ENCODE measurements at places on chromosomes 2 and 18. TPM values are rescaled to one million over a fixed set of nuclear protein-coding genes. Genes with fewer than 3 reads are reported as not detected.

DNA sequence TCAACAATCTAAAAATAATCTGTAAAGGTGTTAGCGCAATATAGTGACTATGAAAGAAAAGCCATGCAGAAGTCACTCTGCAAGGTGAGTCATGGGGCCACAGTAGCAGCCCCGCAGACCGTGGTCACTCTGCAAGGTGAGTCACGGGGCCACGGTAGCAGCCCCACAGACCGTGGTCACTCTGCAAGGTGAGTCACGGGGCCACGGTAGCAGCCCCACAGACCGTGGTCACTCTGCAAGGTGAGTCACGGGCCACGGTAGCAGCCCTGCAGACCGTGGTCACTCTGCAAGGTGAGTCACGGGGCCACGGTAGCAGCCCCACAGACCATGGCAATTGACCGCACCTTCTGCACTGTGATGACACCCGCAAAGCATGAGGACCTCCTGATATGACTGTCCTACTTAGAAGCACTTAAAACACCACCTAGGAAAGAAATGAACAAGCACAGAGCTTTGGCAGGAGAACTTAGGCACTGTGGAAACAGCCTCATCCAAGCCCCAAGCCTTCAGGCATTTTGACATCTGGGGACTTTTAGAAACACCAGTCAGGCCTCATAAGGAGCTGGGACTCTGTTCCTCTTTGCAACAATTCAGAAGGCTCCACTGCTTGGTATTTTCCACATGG is 70.1 kb downstream of the LDLRAD4 start:
- no peaks in the 10 kb centered on the region for H3K36me3 ChIP-seq
- no peak for DNase-seq
- H3K27me3 ChIP-seq = no peaks in the 10 kb centered on the region

- H3K27me3 ChIP-seq = no peaks in the 10 kb centered on the region
- H3K4me3 ChIP-seq = no peak overlapping the region
- H3K27ac ChIP-seq = no peak overlapping the region
Measured at GRCh38 chr2:134682726-134683125, 36.1 kb downstream of the TMEM163 start.

Gene AKAIN1
- total RNA-seq = not detected

DNA sequence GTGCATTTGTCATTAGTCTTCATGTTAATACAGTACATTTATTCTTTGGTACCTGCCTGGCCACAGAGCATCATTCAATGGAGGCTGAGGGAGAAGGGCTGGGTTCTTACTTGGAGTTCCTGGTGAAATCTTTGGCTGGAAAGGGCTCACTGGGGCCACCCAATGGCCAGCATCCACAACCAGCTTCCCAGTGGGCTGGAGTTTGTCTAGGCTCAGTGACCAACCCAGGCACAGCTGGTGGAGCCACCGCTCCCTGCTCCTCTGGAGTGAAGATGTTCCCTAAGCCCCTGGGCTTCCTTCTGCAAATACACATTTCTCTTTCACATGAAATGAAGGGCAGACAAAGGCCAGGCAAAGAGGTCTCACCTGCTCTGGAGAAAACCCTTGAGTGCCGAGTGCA is 34.4 kb downstream of the EHD3 start:
- no peak overlapping the region for H3K27ac ChIP-seq
- H3K4me1 ChIP-seq = no peaks in the 10 kb centered on the region
- H3K27me3 ChIP-seq = no peaks in the 10 kb centered on the region
- H3K36me3 ChIP-seq = no peaks in the 10 kb centered on the region

DNA sequence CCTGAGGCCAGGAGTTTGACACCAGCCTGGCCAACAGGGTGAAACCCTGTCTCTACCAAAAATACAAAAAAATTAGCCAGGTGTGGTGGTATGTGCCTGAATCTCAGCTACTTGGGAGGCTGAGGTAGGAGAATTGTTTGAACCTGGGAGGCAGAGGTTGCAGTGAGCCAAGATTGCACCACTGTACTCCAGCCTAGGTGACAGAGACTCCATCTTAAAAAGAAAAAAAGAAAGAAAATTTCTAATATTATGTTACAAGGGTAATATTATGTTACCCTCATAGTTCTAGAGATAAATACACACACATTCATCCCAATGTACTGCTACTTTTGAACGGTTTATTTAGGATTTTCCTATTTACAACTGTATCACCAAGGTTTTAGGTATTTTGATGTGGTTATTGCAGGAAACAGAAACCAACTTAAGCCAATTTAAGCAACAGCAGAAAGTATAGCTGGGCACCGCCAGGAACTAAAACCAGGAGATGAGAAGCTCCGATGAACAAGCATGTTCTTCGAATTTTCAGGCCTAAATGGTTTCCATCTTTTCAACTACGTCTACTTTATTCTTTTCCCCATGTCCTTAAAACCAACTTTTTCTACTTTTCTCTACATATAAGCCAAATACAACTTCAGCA is 11.8 kb upstream of the ROCK1 start:
- no peak for DNase-seq
- no peak overlapping the region for H3K4me3 ChIP-seq
- no peaks in the 10 kb centered on the region for H3K27me3 ChIP-seq
- no peak overlapping the region for H3K27ac ChIP-seq
- H3K36me3 ChIP-seq = no peaks in the 10 kb centered on the region

GRCh38 chr2:238913931-238914647 is 66.2 kb downstream of the TWIST2 start:
- H3K27me3 ChIP-seq = no peaks in the 10 kb centered on the region
- H3K4me3 ChIP-seq = no peak overlapping the region
- H3K27ac ChIP-seq = no peak overlapping the region
- DNase-seq = no peak

- no peak overlapping the region for H3K27ac ChIP-seq
- no peaks in the 10 kb centered on the region for H3K27me3 ChIP-seq
- H3K36me3 ChIP-seq = no peaks in the 10 kb centered on the region
- H3K4me3 ChIP-seq = no peak overlapping the region
- DNase-seq = no peak
Measured at GRCh38 chr2:73718421-73718820, 18.7 kb downstream of the TPRKB start.

DNA sequence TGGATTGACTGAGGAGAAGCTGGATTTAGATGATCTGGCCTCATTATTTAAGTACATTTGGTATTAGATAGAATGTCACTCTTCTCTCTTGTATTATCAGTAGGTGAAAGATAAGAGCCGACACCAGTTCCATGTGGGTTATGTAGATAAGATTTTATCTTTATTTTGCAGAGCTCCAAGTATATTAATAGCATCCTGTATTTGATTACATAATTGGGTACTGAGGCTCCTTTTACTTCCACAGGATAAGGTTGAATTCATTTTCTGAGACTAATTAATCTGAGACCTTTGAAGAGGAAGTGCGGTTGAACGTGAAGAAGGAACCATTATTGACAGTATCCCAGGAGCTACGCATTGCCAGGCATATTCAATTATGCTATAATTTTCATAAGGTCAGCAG is 32.8 kb upstream of the CD226 start:
- H3K4me3 ChIP-seq = no peak overlapping the region
- no peaks in the 10 kb centered on the region for H3K4me1 ChIP-seq
- H3K27me3 ChIP-seq = no peaks in the 10 kb centered on the region
- no peak overlapping the region for H3K27ac ChIP-seq
- H3K36me3 ChIP-seq = no peaks in the 10 kb centered on the region

GRCh38 chr18:46437061-46437460 is 220.0 kb downstream of the LOXHD1 start:
- H3K27me3 ChIP-seq = no peaks in the 10 kb centered on the region
- H3K27ac ChIP-seq = no peak overlapping the region
- H3K36me3 ChIP-seq = no peaks in the 10 kb centered on the region
- no peak overlapping the region for H3K4me3 ChIP-seq
- H3K4me1 ChIP-seq = no peaks in the 10 kb centered on the region

DNA sequence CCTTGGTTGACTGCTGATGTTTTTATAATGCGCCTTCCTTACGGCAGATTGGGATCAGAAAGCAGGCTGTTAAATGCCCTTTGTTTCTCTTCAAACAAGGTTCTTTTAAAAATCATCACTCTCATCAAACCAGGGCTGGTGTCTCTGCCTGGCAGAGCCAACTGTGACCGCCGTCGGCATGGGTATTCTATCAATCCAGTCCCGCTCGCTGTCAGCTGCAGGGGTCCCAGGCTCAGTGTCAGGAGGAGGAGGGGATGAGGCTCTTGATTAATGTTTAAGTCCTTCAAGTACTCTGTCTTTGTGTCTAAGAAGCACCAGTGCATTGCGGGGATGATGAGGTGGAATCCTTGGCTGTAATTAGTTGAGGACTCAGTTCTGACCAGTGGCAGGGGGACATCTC is 348.1 kb downstream of the RNF144A start:
- H3K4me1 ChIP-seq = no peaks in the 10 kb centered on the region
- H3K27ac ChIP-seq = no peak overlapping the region
- no peak for DNase-seq
- H3K36me3 ChIP-seq = no peaks in the 10 kb centered on the region

DNA sequence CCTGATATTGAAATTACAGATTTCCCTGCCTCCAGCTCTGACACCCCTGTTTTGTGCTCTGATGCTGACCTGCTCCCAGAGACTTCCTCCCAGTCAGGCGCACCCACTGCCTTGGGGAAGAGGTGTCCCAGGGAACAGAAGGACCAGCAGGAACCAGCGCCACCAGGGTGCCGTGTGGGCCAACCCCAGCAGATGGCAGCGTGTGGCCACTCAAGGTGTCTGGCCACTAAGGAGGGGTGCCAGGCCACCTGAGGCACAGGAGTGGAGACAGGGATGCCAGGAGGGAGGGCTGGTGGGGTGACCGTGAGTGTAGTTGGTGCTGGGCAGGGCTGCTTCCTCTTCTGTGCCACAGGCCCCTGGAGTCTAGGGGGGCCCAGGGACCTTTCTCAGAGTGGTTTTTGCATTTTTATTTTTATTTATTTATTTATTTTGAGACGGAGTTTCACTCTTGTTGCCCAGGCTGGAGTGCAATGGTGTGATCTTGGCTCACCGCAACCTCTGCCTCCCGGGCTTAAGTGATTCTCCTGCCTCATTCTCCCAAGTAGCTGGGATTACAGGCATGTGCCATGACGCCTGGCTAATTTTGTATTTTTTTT is 56.0 kb downstream of the TEX44 start:
- H3K27me3 ChIP-seq = no peaks in the 10 kb centered on the region
- peaks cover 14% of the 10 kb centered on the region for H3K4me1 ChIP-seq
- H3K4me3 ChIP-seq = no peak overlapping the region

GRCh38 chr2:188282907-188283306 is 8.8 kb upstream of the GULP1 start:
- H3K4me1 ChIP-seq = no peaks in the 10 kb centered on the region
- H3K27ac ChIP-seq = no peak overlapping the region
- no peak overlapping the region for H3K4me3 ChIP-seq
- H3K36me3 ChIP-seq = no peaks in the 10 kb centered on the region
- no peaks in the 10 kb centered on the region for H3K27me3 ChIP-seq
- no peak for DNase-seq

- no peaks in the 10 kb centered on the region for H3K27me3 ChIP-seq
- no peak overlapping the region for H3K4me3 ChIP-seq
- no peak for DNase-seq
- no peaks in the 10 kb centered on the region for H3K36me3 ChIP-seq
Measured at GRCh38 chr2:181810823-181811695, 80.5 kb upstream of the ITPRID2 start.

- peaks cover 10% of the 10 kb centered on the region for H3K4me1 ChIP-seq
- H3K4me3 ChIP-seq = no peak overlapping the region
- no peak overlapping the region for H3K27ac ChIP-seq
- H3K36me3 ChIP-seq = no peaks in the 10 kb centered on the region
Measured at GRCh38 chr18:57697426-57697825, 75.8 kb upstream of the NARS1 start.

GRCh38 chr2:74585406-74586185 is 31.1 kb downstream of the DOK1 start:
- no peaks in the 10 kb centered on the region for H3K36me3 ChIP-seq
- H3K27ac ChIP-seq = no peak overlapping the region
- H3K27me3 ChIP-seq = no peaks in the 10 kb centered on the region

Gene FAM228A
- not detected for total RNA-seq

- H3K36me3 ChIP-seq = no peaks in the 10 kb centered on the region
- peaks cover 70% of the 10 kb centered on the region for H3K4me1 ChIP-seq
- DNase-seq = no peak
- H3K4me3 ChIP-seq = no peak overlapping the region
- H3K27ac ChIP-seq = peak overlapping the region; percentile 60
- no peaks in the 10 kb centered on the region for H3K27me3 ChIP-seq
Measured at GRCh38 chr2:108593547-108594098, 59.4 kb downstream of the LIMS1 start.

Gene IL36B
- not detected for total RNA-seq

DNA sequence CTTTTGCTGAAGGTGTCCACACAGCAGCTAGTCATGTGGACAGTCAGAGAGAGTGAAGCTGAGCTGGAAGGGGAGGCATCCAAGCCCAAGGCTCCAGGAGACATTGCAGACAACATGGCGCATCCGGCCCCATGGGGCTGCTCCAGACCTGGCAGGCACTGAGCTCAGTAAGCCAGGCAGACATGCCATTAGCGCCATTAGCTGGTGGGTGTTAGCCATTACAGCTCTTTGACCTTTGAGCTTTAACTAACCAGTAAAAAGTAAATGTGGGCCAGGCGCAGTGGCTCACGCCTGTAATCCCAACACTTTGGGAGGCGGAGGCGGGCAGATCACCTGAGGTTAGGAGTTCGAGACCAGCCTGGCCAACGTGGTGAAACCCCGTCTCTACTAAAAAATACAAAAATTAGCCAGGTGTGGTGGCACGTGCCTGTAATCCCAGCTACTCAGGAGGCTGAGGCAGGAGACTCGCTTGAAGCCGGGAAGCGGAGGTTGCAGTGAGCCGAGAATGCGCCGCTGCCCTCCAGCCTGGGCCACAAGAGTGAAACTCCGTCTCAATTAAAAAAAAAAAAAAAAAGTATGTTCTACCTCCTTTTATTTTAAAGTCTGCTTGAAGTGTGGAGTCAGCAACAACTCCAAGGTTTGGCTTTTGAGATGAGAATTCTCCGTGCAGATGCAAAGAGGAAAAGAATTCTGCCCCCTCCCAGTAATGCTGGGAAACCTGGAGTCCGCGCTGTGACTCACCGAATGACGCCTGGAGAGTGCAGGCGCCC is 69.4 kb downstream of the TWSG1 start:
- no peak overlapping the region for H3K27ac ChIP-seq
- H3K27me3 ChIP-seq = no peaks in the 10 kb centered on the region
- H3K36me3 ChIP-seq = no peaks in the 10 kb centered on the region
- no peaks in the 10 kb centered on the region for H3K4me1 ChIP-seq

Gene RNF152
- 3.9 TPM for total RNA-seq

Gene OSBPL6
- 147 TPM for total RNA-seq

- DNase-seq = no peak
- no peaks in the 10 kb centered on the region for H3K4me1 ChIP-seq
- H3K27me3 ChIP-seq = no peaks in the 10 kb centered on the region
- no peak overlapping the region for H3K27ac ChIP-seq
Measured at GRCh38 chr2:36812196-36812595, 115.7 kb downstream of the VIT start.

DNA sequence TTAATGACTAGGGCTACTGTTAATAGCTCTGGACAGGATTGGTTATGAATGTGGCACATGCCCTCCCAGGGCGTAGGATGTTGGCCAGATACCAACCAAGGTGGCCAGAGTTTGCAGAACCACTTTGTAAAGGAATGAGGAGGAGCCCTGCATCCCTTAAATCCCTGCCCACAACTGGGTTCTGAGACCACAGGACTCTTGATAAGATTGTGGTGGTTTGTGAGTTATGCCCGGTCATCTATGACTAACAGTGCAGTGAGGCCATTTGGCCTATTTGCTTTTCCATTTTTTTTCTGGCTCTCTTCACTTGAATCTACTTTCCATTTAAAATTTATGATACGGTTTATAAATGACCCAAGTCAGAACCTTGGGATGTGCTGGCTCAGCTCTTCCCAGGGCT is 294.5 kb downstream of the PRKCE start:
- H3K27ac ChIP-seq = no peak overlapping the region
- no peak overlapping the region for H3K4me3 ChIP-seq
- no peaks in the 10 kb centered on the region for H3K4me1 ChIP-seq
- no peaks in the 10 kb centered on the region for H3K36me3 ChIP-seq

- H3K4me3 ChIP-seq = no peak overlapping the region
- peaks cover 13% of the 10 kb centered on the region for H3K4me1 ChIP-seq
- no peaks in the 10 kb centered on the region for H3K36me3 ChIP-seq
Measured at GRCh38 chr2:145753041-145753608, 1233.2 kb upstream of the ZEB2 start.

Gene ZNF396
- 0.69 TPM for total RNA-seq

Gene NCKAP5
- total RNA-seq = 0.49 TPM

Measured in psoas muscle (tissue), 8 donors.